ENCODE measurements at places on chromosomes 7 and 10.

- no peak for DNase-seq
Observed at GRCh38 chr10:112347709-112348671, 25.9 kb upstream of the ACSL5 start.

GRCh38 chr7:11758627-11759111 lies 73.3 kb downstream of the THSD7A start:
- DNase-seq, result peak; percentile 51

- no peak for DNase-seq
Observed at GRCh38 chr10:122721111-122721510, 21.5 kb upstream of the C10orf120 start.

DNA sequence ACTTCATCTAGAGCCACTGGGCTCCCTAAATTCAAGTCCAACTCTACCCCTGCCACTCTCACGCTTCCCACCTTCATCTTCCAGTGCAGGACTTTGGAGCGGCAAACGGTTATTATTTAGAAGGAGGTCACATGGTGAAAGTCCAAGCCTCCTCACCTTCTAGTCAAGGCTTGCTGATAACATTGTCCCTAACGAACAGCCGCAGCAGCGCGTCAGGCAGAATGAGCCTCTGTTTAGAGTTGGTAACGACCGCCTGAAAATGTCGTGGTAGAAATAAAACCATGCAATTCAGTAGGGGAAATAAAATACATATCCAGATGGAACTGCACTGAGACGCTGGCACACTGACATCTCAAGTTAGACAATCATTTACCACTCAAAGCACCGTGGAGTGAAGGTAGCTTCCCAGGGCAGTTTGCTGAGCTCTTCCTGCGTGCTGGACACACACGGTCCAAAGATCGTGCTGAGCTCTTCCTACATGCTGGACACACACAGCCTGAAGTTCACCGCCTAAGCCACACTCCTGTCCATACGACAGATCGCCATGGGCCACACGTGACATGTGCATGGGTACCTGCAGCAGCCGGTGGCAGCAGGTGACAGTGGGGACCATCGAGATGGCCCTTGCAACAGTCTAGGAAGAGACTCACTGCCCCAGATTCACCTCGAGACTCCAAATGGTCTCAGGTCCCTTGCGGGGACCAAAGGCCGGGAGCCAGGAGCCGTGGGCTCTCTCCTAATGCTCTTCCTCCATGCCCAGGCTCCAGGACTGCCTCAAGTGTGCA lies 323.5 kb downstream of the PTPRN2 start:
- DNase-seq, result no peak

- no peak for DNase-seq
Observed at GRCh38 chr10:103513380-103514060, 20.0 kb downstream of the NEURL1 start.

Data from A549 (cell line).